ENCODE measurements at places on chromosomes 7 and 10.
A peak's percentile ranks its signal among the peaks of the same experiment; 100 is the strongest.

GRCh38 chr7:50712252-50713122 lies 70.2 kb downstream of the GRB10 start:
- peak; percentile 16 for DNase-seq

DNA sequence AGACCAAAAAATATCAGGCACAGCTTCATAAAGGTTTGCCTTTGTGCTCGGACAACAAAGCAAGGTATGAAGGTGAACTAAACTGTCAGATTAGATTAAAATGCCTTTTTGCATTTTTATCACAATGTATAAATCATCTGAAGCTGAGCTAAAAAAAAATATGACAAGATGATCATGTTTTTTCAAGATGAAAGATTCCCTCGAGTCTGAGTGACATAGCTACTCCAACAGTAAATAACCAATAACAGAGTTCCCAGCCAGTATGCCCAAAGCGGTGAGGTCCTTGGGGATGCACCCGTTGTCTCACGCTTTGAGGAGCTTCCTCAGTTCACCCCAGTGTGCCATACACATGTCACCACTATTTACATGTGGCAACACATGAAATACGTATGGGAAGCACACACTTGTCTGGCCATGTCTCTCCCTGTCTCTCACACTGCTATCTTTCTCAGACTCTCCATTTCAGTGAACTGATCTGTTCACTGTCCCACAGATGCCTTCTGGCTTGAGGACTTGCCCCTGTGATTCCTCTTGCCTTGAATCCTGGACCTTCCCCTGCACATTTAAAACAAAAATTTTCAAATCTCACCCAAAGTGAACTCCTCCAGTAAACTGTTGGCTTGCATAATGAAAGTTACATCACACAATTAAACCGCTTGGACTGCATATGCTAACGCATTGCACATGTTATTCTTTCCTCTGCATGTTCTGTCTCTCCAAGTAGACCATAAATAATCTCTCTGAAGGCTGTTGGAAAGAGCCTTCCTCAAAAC lies 2.6 kb upstream of the PIK3CG start:
- no peak for DNase-seq

GRCh38 chr7:151838072-151838471 lies 38.8 kb downstream of the PRKAG2 start:
- no peak for DNase-seq

DNA sequence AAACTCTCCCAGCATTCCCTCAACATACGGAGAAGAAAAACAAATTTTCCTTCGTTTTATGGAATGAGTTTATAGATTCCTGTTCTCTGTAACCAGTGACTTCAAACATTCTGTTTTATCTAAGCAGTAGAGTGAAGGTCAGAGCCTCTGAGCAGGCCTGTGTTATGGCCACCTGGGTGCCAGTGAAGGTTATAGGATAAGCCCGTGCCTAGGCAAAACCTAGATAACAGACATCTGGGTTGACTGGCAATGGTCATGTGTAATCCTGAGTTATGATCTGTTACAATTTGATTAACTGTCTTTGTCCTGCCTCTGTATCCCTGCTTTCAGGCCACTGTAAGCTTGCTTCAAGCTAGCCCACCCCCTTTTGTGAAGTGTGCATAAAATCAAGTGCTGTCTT lies 8.3 kb downstream of the LSM5 start:
- no peak for DNase-seq

- no peak for DNase-seq
These were observed 68.4 kb downstream of the CREB3L2 start for GRCh38 chr7:137933270-137934017.

DNA sequence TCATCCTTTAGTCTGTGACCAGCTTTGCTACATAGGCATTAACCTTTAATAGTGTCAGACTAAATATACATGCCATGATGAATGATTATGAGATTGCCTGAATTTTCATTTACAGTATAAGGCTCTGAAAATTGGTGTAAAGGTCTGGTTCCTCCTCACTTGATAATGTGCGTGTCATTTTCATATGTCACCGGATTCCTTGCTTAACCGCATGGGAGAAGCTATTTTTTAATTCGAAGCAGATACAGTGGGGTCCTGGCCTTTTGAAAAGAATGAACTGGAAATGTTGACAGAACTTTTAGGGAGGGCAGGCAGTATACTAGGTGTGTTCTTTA lies 192.4 kb upstream of the SH2B2 start:
- DNase-seq, result no peak

DNA sequence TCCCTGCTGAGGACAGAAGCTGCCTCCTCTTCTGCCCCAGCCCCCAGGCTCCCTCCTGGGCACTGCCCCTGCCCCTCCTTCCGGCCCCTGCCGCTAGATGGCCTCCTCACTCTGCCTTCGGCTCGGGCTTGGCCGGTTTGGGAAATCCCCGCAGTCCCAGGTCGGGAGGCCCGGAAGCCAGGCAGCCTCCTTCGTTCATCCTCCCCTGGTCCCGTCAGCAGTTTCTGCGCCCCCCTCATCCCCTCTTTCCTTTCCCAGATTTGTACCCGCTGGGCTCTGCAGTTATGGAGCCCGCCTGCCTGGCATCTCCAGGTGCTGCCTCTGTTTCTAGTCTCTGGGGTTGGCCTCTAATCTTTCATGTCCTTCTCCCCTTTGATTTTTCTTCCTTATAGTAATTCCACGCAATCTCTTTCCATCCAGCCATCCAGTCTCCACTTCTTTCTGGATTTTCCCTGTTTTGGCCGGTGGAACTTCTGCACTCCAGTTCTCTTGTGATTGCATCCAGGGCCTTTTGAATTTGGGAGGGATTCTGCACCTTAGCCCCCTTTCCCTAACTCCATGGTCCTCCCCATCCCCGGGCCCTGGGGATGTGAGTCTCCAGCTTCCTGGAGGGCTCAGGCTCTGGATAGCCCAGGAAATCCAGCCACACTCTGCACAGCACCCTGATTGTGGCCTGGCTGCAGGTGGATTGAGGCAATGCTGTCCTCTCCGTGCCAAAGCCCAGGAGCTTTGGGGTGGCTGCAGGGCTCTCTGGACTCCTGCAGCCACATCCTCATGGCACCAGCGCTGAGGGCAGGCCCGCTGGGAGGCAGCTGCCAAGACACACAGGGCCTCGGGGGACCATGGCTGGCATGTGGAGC lies 3.3 kb upstream of the SHH start:
- DNase-seq, result peak; percentile 78
